ENCODE measurements at places on chromosomes 16 and 17.

- no peak for DNase-seq
Measured at GRCh38 chr16:76970087-76970744, 220.8 kb upstream of the MON1B start.

- no peak for DNase-seq
Measured at GRCh38 chr16:17320009-17320408, 150.8 kb downstream of the XYLT1 start.

DNA sequence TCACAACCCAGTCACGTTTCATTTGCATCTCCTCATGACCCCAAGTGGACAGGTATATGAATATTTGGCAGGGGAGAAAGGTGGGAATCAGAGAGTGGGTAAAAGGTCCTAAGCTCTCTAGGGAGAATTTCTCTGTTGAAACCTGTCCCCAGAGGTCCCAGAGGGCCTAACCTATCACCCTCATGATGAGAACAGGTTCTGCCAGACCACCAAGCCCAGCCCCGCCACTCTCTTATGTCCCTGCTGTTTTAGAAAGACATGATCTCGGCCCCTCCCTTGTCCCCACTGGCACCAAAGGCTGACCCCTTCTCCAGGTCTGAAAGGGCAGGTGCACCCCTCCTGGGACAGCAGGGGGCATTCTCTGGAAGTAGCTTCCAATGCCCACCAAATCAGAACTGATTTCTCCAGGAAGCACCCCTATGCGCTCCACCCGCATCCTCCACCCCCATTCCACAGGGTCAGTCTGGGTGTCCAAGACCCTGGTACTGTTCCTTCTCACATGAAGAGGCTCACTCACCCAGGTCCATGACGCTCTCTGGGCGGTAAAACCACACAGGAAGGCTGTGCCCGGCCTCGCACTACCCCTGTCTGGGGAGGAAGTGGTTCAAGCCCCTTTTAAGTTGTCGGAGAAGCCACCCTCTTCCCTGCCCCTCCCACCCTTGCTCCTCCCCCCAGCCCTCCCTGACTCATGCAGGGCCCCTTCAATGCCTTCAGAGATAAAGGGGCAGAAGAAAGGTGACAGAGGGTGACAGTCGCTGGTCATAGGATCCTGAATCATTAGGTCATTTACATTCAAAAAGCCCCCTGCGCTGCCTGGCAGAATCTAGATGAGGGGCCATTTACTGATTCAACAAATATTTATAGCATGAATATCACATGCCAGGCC lies at the start of gene CCR7:
Gene CCR7 (minus strand): TSS at position 590 of the 886 bp plus-strand sequence. CDS start 63 bp downstream, at position 527.
- peak; percentile 40 for DNase-seq

DNA sequence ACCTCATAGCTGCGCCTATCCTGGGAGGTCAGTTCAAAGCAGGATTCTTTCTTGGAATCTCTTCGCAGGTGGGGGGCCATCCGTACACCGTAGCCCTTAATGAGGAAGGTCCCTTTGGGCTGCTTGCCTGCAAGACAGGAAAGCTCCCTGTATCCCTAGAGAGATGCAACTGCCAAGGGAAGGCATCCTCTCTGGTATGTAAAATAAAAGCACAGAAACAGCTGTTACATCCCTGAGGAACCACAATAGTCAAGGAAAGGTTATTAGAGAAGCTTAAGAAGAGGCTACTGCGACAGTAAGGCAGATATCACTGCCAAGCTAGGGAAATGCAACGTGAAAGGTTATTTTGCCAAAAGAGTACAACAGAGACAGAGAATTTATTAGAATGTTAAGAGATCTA lies 77.2 kb downstream of the SNX11 start:
- no peak for DNase-seq
